ENCODE measurements at places on chromosomes 2 and 18.

DNA sequence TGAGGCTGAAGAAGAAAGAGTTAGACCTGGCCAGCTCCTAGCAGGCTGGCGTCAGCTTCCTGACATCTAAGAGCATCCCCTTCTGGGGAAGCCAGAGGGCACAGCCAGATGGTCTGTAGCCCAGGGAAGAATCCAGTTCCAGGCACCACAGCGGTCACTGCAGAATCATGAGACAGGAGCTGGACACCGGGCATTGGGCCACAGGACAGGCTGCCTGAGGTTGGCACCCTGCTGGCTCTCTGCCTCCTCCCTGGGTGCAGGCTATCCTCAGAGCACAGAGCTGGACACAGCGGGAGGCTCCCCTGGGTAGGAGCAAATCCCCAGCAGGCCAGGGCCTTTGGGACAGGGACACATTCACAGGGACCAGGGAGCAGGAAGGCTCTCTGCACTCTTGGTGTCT is 19.8 kb upstream of the ATOH8 start:
- DNase-seq: no peak

DNA sequence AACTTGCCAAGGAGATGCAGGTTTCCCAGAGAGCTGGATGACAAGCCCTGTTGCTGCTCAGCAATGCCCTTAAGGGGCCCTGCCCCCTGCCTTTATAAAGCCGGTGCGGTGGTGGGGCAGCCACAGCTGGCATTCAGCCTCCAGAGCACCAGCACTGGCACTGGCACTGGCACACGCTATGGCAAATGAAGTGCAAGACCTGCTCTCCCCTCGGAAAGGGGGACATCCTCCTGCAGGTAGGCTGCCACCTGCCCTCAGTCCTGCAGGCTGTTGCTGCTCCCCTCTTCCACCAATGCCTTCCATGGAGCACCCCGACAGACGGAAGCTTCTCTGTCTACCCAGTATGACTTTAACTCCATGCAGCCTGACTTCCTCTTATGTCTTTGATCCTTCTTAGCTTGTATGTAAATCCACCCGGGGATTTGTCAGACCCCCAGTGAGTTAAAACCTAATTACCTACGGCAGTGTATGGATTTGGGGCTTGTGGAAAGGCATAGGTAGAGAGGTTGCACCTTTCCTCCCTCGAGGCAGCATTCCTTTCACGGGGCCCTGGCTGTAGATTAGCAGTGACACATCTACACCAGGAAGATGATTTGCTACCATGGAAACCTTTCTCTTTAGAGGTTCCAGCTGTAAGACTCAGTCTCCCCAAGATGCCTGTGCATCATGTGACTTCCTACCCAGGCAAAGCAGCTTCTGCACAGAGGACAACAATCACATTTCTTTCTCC is at the start of gene DAPL1:
Gene DAPL1, plus strand, starts transcription at position 123 of the 730 bp plus-strand sequence. Its CDS starts 56 bp downstream, at position 179.
- DNase-seq: peak; percentile 25

DNA sequence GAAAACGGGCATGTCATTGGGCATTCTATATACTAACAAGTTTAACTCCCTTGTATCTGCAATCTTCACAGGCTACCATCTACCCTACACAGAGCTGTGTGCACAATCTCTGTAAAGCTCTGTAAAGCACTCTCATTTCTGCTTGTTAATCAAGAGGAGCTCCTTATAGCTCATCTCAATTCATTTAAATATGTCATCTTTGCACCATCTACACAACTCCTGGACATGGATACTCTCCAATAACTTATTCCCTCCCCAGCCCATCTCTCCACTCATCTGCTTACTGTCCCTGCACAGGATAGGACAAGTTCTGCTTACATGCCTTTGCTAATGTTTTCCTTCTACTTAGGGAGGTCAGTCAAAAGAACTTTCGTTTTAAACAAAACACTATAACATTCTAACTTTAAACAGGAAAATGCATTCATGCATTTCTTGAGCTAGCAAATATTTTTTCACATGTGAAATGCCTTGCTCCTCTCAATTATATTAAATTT is 61.4 kb downstream of the DPP4 start:
- DNase-seq: no peak

DNA sequence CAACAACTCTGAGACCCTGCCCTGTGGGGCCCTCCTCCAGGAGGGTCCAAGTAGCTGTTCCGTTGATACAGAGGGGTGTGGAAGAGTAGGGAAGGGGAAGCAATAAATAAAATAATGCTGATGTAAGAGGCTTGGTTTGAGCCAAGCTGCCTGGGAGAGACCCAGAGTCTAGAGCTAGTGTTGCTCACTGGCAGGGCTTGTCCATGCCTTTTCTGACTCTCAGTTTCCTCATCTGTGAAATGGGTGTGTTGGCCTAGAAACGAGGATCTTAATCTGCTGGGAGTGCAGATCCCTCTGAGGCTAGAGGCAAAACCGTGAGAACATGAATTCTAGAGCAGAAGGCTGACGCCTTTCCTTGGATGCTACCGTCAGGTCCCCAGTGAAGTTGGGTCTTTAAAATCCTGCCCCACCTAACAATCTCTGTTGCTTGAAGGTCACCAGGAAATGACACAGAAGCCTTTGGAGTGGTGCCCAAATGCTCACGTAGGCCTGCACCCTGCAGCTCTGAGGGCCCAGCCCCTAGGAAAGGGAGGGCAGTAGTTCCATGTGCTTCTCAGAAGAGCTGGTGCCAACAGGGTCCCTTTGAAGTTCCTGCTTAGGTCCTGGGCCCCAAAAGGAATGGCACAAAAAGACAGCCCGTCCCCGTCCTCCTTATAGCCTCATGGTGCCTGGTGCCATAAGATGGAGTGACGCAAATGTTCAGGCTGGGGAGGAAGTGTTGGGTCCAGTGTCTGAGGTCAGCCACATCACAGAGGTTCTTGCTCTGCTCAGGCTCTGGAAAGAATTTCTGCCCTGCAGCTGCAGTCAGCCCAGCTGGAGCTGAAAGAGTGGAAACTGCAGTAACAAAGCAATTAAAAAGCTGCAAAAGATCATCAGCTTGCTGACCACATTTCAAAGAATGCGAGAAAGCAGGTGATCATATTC is 73.2 kb upstream of the SMAD2 start:
- peak; percentile 64 for DNase-seq

GRCh38 chr2:74835831-74836674 is 2.1 kb downstream of the HK2 start:
- peak; percentile 79 for DNase-seq

DNA sequence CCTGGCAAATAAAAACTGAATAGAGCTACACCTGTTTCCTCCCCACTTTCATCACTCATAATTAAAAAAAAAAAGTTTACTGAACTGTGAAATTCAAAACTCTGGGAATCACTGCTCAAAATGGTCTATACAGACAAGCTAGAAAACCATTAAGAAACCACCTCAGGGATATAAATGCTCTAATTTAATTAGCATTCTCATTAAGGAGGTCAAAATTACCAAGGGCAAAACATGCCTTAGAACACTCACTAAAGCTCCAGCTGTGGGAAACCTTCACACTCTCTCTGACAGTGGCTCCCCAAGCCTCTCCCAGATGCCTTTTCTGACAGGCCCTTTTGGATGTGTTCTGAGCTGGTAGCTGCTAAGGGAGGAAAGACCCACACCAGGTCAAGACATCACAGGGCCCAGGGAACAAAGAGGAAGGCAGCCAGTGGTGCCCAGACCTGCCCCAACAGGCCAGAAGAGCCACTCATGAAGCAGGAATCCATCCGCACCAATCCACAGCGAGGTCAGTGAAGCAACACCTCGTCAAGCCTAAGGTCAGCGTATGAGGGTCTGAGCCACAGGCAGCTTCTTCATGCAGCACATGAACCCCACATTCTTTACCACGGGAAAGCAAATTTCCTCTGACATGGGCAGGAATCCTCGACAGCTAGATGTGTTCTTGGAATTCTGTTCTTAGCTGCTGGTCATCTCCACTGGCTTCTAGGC is 35.6 kb downstream of the XDH start:
- DNase-seq: no peak

DNA sequence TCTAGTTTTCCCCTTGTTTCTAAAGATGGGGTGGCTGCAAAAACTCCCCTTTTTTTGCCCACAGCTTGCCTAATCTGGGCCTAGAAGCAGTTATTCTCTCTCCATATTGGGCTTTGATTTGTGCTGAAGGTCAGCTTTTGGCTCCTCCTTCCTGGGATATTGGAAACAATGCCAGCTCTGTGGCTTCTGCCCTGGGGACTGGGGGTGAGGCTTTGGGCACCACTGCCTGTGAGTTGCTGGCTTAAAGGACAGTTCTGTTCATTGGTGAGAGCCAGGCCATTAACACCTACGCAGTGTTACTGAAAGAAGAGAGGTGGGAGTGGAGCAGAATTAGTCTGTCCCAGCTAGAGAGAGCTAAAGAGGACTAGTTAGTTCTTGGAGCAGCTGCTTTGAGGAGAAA is 4.3 kb downstream of the UBXN2A start:
- peak; percentile 25 for DNase-seq

DNA sequence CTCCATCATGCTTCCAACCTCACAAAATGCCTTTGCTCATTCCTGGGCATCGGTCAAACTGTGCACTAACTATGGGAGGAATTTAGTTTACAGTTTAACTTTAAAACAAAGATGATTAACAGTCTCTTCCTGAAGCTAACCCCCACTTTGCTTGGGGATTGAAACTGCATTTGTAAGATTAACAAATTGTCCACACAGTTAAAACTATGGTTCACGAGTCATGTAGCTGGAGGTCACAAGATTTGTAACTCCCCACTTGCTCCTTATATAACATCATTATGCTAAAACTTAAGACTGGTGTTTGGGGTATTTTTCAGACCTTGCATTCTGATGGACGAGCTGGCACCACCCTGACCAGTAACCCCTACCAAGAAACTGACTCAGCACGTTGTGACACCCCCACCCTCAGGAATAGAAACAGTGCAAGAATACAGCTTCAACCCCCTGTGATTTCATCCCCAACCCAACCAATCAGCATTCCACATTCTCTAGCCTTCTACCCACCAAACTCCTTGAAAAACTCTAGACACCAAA is 252.3 kb downstream of the MBD5 start:
- DNase-seq: no peak

GRCh38 chr18:54964741-54965140 is 5.5 kb upstream of the CCDC68 start:
- no peak for DNase-seq

- no peak for DNase-seq
Measured at GRCh38 chr2:30046979-30047378, 99.8 kb upstream of the YPEL5 start.

DNA sequence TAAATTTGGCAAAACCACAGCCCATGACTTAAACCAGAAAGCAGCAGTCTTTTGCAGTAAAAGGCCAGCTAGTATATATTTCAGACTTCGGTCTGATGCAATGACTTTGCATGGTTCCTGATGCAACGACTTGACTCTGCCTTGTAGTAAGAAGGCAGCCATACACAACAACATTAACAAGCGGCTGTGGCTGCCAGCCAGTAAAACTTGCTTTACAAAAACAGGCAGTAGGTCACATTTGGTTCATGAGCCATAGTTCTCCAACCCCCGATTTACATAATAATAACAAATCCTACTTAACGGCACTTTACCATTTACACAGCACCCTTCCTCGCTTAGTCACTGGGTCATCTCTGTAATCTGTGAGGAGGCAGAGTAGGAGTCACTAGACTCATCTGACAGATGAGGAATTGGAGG is 410.3 kb downstream of the LRATD1 start:
- no peak for DNase-seq

- peak; percentile 8 for DNase-seq
Measured at GRCh38 chr2:85635011-85635410, 19.0 kb downstream of the USP39 start.

DNA sequence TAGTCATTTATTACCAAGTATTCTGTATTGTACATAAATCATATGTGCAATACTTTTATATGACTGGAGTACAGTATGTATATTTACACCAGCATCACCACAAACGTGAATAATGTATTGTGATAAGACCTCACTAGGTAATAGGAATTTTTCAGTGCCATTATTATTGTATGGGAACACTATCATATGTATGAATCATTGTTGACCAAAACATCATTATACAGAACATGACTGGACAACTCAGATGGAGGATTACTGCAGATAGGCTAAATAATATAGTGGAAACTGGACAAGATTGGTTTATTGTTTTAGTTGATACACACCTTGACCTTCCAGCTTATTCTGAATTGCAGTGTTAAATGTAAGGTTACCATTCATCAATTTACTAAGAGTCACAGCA is 33.4 kb downstream of the VAPA start:
- DNase-seq: no peak

DNA sequence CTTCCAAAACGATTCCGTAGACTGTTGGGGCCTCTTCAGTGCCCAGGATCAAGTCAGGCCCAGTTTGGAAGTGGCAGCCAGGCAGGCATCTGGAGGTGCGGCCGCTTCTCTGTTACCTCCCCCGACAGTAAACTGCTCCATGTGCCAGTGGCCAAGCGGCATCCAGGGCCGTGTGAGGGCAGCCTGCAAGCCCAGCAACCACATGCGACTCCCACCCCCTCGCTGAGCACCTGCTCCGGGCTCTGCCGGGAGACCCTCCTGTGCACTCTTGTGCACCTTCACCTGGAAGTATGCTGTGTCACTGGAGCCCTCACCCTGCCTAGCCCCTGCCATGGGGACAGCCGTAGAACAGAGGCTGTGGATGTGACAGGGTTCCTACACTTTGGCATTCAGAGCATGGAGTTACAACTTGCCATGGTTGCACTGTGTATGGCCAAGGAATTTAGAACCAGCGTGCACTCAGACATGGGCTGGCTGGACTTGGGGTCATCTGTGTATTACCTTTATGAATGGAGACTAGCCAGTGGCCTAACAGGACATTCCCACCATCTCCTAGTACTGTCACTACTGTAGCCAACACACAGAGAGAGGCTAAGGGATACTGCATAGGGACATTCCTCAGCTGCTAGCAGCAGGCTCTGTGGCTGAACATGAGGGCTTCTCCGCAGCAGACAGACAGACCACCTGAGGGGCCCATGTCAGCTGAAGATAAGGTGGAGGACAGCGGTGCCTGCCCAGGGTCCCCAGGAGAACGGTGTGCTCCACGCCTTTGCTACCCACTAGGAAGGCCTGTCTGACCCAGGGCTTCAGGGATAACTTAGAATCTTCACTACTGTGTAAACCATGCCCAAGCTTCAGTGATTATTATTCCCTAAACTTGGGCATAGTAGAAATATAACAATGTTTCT is 25.0 kb upstream of the FAHD2A start:
- no peak for DNase-seq

DNA sequence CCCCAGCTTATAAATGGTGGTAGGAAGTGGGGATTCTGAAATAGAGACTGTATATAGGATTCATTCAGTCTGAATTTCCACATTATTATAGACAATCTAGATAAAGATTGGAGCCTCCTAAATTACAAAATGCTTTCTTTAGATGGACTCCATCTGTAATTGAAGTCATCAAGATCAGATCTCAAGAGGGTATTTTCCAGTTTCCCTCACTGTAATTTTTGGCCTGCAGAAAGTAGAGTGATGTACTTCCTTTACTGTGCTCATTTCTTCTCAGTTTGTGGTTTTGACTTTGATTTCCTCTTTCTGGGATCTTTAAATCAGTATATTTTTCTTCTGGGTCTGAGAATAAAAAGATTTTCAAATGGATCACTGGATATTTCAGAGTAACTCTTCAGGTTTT is 7.2 kb downstream of the BABAM2 start:
- peak; percentile 30 for DNase-seq

Data from suppressor macrophage (primary cell).